ENCODE measurements at places on chromosomes 5 and 9. TPM values are rescaled to one million over a fixed set of nuclear protein-coding genes. Genes with fewer than 3 reads are reported as not detected.

GRCh38 chr9:134631881-134632280 is 9.7 kb upstream of the COL5A1 start:
- DNase-seq: no peak

DNA sequence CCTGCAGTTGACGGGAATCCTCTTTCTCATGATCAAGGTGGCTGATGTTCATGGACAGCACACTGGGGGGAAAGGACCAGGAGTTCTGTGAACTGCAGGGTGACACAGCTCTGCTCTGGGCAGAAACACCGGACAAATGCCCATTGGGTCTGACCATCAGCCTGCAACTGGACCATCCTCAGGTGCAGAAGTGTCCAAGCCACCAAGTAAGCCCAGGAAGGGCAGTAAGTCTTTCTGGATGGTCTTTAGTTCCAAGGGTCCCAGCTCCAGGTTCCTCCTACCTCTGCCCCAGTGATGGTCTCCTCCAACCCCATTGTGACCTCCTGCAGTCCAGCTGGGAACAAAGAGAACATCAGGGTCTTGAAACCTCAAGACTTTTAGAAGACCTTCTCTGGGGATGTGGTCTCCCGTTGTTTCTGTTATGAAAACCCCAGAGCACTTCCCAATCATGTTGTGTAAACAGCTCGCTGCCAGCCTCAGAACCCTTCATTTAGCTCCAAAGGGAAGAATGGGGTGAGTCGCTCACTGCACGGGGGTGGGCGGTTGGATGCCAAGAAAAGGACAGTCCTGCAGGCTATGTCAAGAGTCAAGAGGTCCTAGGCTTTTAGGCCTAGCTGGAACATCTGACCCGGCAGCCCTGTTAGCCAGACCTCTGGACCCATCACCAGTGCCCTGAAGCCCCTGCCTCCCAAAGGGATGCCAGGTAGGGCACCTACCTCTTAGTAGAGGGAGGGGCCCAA is 41.8 kb upstream of the TCF7 start:
- no peak for DNase-seq

GRCh38 chr9:68998812-68999211 is 15.1 kb downstream of the PRKACG start:
- DNase-seq: no peak

DNA sequence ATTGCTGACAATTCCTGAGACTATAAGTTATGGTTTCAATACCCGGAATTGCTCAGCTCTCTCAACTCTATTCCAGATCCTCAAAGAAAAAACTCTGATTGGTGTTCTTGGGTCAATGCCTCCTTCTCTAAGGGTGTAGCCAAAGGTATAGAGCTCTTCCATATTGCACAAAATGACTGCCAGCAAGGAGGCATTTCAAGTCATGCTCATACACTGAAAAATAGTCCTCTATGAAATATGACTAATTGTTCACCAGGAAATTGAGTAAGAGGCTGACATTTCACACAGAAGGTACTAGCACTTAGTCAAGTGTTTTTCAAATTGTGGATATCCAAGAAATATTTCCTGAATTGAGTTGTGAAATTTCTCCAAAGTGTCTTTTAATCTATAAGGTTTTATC is 111.1 kb upstream of the KLF9 start:
- no peak for DNase-seq

SMIM33 gene
- total RNA-seq: not detected

PDGFRB gene
- 96.6 TPM for total RNA-seq

Measured in astrocyte (in vitro differentiated cells and primary cell).